Osteoblast (primary cell): ENCODE measurements at places on chromosomes 2 and 18. TPM values are rescaled to one million over a fixed set of nuclear protein-coding genes. Genes with fewer than 3 reads are reported as not detected.

Gene DPYSL5
- not detected in 2 replicates for total RNA-seq

DNA sequence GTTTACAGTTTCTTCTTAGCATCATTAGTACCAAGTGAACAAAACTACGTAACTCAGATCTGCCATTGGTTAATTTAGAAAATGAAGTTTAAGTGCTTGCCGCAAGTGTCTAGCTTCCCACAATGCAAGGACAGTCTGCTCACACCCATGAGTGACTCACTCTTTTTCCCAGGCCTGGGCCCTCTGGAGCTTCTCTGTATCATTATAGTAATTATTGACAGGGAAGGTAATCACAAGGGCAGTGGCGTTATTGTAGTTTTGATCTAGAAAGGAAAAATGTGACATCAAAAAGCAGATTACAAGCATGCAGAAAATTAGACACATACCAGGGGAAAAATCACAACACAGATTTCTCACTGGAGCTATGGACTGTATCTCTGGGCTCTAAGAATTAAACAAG is 38.5 kb downstream of the NPC1 start:
- no peak for DNase-seq

Gene LYPD1
- 2.5 and 5.9 TPM in 2 replicates for total RNA-seq

GRCh38 chr2:80300954-80301353 is 3.6 kb downstream of the LRRTM1 start:
- DNase-seq, result peak; percentile 60

Gene UBE2E3
- 58.3 and 71.9 TPM in 2 replicates for total RNA-seq

Gene SERPINB5
- total RNA-seq, result not detected in 2 replicates

DNA sequence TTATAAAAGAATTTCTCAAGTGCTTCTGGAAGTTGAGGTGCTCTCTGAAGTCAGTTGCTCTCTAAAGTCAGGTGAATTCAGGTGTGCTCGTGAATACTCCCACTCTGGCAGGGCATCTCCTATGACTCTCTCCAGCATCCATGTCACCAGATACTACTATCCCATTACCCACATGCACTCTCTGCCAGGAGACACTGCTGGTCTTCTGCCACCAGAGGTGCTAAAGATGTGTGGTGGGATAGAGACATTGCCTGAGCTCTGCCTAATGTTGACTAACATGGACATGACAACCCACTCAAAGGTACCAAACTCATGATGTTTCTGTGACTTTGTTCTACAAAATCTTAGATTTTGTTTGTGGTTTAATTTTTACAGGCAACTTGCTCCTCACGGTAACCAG is 106.4 kb upstream of the HNRNPA3 start:
- no peak for DNase-seq

Gene ABI2
- total RNA-seq, result 38.3 and 38.7 TPM in 2 replicates

GRCh38 chr18:7017013-7017412 is 100.6 kb downstream of the LAMA1 start:
- no peak for DNase-seq

Gene LCT
- under 0.01 TPM in 2 replicates for total RNA-seq

DNA sequence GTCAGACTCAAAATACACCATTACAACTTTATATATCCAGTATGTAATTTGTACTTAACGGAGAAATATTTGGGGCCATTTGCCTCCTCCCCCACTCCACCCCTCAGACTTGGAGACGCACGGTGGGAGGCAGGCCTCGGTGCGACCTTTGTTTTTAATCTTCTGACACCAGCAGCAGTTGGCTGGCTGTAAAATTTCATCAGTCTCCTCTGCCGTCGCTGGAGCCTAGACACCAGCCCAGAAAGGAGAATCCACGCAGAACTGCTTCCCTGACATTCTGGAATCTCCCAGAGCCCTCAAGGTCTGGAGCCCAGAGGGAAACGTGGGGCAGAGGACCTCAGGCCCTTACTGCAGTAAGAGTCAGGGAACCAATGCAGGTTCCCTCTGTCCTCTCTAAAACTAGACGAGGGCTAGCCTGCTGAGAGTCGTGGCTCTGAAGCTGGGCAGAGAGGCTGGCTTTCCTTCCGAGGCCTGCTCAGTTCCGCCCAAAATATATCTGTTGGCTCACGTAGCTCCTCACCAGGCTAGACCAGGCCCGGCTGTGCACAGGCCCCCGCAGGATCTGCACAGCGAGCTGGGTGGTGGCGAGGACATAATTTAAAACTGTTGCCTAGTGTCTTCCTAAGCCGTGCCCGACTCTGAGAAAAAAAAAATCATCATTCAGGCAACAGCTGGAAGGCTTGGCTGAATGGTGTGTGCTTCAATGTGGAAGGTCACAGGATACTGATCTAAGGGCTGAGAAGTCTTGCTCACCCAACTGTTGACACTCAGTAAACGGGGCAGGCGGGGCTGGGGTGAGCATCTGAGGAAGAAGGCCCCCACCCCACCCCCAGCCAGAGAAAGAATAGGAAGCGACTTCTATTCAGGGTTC is 40.4 kb downstream of the EN1 start:
- no peak for DNase-seq

DNA sequence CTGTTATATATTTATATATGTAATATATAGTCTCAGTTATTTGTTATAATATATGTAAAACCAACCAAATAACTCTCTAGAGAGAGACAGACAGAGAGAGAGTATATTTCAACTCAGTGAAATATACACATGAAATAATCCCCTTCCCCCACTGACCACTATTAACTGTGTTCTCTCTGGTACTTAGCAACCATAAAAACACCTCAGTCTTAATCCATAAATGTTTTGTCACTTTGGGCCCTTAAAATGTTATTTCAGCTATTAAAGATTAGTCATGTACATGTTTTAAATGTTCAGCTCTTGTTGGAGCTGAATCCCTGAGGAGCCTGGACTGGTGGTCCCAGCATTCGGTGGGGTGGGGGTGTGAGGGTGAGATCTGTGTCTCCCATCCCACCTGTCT is 122.2 kb upstream of the MAP3K20 start:
- DNase-seq, result no peak

DNA sequence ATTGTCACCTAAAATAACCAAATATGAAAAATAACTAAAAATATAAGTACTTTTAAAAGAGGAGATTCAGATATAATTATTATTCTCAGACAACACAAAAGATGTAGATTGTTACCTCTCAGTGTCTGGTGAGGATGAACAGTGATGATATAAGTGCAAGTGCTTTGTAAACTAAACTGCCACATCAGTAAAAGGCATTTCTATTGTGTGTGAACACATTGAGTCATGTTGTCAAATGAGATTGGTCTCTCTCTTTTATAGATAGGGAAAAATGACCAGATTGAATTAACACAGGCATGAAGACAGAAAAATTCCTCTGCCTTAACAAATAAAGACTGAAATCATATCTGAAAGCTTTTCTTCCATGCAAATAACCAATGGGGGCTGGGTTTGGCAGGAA is 182.4 kb upstream of the TMEFF2 start:
- DNase-seq, result no peak

DNA sequence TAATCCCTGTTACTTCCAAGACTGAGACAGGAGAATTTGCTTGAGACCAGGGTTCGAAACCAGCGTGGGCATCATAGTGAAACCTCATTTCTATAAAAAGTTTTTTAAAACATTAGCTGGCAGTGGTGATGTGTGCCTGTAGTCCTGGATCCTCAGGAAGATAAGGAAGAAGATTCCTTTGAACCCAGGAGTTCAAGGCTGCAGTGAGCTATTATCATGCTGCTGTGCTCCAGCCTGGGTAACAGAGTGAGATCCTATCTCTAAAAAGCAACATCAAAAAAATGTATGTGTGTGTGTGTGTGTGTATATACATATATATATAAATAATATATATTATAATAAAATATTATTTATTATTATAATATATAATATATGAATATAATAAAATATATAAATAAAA is 1417.6 kb upstream of the CDH2 start:
- DNase-seq, result no peak

DNA sequence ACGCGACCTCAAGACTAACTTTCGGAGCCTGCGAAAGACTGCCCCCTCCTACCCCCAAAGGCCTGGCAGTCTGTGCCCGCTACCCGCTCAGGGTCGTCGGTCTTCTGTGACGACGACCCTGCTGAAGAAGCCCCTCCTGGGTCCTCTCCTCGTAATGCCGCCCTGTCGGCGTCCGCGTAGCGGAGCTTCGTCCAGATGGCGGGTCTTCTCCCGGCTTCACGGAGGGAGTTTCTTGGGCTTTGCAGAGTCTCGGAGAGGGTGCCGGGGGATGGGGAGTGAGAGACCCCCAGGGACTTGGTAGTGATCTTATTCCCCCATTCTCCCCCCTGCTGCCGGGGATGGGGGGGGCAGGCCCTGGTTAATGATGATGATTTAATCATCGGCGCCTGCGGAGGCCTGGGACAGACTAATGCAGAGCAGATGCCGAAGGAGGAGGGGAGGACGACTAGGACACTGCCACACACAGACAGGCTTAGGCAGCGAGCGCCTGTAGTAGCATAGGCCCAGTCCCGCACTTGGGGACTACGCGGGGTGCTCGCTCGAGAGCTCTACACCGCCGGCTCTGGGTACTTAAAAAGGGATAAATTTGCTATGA is 528 bp upstream of the PCGF1 start:
- DNase-seq, result peak; percentile 90

- peak; percentile 89 for DNase-seq
Measured at GRCh38 chr2:207768168-207768865, 1.4 kb downstream of the FZD5 start.

- DNase-seq, result no peak
Measured at GRCh38 chr2:75565472-75566462, 5.0 kb upstream of the EVA1A start.
